Lung (tissue), 17 donors: ENCODE measurements at places on chromosomes 6 and 20. TPM values are rescaled to one million over a fixed set of nuclear protein-coding genes. Genes with fewer than 3 reads are reported as not detected.

- H3K27me3 ChIP-seq: no peaks in the 10 kb centered on the region
- H3K27ac ChIP-seq: no peak overlapping the region
- H3K4me1 ChIP-seq: peaks cover 49% of the 10 kb centered on the region
- no peak overlapping the region for H3K4me3 ChIP-seq
- H3K36me3 ChIP-seq: no peaks in the 10 kb centered on the region
These were observed 155.1 kb upstream of the ENPP5 start for GRCh38 chr6:46325561-46326530.

DNA sequence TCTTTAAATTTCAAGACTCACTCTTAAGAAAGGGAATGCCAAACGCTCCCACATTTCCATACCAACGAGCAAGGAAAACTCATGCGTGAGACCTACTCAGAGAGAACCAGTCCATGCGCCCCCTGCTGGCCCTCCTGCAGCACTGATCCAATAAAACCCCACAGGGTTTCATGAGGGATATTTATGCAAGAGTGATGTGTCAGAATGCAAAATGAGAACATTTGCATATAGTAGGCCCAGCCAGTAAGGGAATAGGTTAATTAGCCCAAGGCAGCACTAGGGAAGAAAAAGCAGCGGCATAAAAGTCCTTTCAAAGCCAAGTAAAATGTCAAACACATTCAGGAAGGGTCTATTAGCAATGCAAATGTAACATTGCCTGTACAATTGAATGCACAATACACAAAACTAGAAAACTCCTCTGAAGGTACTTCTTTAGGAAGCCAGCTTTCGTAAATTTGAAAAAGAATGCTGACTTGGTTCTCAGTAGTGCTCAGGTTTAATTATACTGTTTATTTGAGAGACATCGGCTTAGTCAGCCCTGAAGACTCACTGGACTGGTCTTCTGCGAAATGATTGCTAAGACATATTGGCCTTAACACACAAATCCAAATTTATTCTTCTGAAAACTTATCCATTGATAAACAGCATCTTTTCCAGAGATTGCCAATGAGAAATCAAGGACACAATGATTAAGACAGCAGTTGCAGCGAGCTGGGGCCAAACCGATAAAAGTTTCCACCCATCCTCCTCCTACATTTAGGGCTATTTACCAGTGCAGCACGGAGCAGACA lies 93.2 kb downstream of the GMPR start:
- no peak overlapping the region for H3K4me3 ChIP-seq
- H3K36me3 ChIP-seq: no peaks in the 10 kb centered on the region
- no peak overlapping the region for H3K27ac ChIP-seq
- peak; percentile 80 for DNase-seq
- H3K27me3 ChIP-seq: no peaks in the 10 kb centered on the region

DNA sequence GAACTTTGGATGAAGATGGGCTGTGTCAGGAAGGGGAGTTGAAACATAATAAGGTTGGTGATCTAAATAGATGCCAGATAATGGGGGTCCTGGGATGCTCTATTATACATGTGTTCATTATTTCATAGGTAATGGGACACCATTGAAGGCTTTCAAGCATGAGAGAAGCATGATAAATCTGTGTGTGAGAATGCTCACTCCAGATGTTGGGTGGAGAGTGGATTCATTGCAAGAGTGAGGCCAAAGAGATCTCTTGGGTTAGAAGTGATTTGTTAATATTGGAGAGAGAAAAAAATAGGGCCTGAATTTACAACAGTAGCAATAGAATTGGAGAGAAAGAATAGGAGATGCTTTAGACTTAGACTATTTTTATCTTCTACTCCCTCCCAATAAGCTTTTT lies 321.3 kb downstream of the SAMD5 start:
- DNase-seq: no peak
- H3K4me1 ChIP-seq: no peaks in the 10 kb centered on the region
- no peak overlapping the region for H3K27ac ChIP-seq
- no peak overlapping the region for H3K4me3 ChIP-seq
- H3K36me3 ChIP-seq: no peaks in the 10 kb centered on the region

SEMG1 gene
- polyA plus RNA-seq: not detected

- H3K4me1 ChIP-seq: no peaks in the 10 kb centered on the region
- no peaks in the 10 kb centered on the region for H3K36me3 ChIP-seq
- no peak overlapping the region for H3K4me3 ChIP-seq
- H3K27ac ChIP-seq: no peak overlapping the region
- H3K27me3 ChIP-seq: no peaks in the 10 kb centered on the region
These were observed 320.2 kb upstream of the CHD6 start for GRCh38 chr20:41938353-41938752.

- no peak overlapping the region for H3K27ac ChIP-seq
- DNase-seq: no peak
- no peak overlapping the region for H3K4me3 ChIP-seq
These were observed 5.4 kb upstream of the DUSP22 start for GRCh38 chr6:286681-287488.

DNA sequence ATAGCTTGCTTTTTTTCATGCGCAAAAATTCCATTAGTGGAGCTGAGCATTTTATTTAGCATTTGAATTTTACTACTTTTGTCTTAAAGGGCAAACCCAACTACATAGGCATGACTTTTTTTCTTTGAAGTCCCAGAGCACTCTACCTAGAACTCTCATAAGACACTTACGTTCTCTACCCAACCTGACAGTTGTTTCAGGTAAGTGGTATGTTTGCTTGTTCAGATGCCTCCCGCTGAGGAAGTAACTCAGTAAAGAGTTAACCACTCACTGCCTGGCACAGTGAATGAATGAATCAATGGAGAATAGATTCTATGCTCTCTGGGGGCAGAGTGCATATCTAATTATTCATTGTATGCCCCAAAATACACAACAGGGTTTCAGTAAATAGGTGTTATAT lies 212.3 kb upstream of the PRDM1 start:
- peaks cover 13% of the 10 kb centered on the region for H3K4me1 ChIP-seq
- H3K4me3 ChIP-seq: no peak overlapping the region
- no peaks in the 10 kb centered on the region for H3K27me3 ChIP-seq
- DNase-seq: no peak
- no peak overlapping the region for H3K27ac ChIP-seq

OPRM1 gene
- not detected for polyA plus RNA-seq

DNA sequence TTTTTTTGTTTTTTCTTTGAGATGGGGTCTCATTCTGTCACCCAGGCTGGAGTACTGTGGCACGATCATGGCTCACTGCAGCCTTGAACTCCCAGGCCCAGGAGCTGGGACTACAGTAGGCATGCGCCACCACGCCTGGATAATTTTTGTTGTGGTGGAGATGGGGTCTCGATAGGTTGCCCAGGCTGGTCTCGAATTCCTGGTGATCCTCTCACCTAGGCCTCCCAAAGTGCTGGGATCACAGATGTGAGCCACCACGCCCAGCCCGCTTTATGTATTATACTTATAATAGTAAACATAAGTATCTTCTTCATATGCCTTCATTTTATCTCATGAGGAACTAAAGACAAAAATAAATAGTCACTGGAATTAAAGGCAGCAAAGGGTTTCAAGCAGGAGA lies 63.5 kb downstream of the GINS1 start:
- DNase-seq: no peak
- H3K4me3 ChIP-seq: no peak overlapping the region
- H3K27me3 ChIP-seq: no peaks in the 10 kb centered on the region
- no peaks in the 10 kb centered on the region for H3K4me1 ChIP-seq
- peaks cover 11% of the 10 kb centered on the region for H3K36me3 ChIP-seq

KCNG1 gene
- 0.58 TPM for polyA plus RNA-seq

- H3K27me3 ChIP-seq: no peaks in the 10 kb centered on the region
- no peak overlapping the region for H3K4me3 ChIP-seq
- H3K36me3 ChIP-seq: peaks cover 16% of the 10 kb centered on the region
- H3K4me1 ChIP-seq: peaks cover 4% of the 10 kb centered on the region
These were observed 367.2 kb downstream of the ARHGAP18 start for GRCh38 chr6:129342796-129343195.

- H3K36me3 ChIP-seq: no peaks in the 10 kb centered on the region
- DNase-seq: peak; percentile 78
These were observed 82.7 kb downstream of the SH3BGRL2 start for GRCh38 chr6:79713701-79714322.

GRCh38 chr20:19493794-19494495 lies 264.1 kb upstream of the RIN2 start:
- DNase-seq: peak; percentile 14
- H3K27ac ChIP-seq: no peak overlapping the region
- no peak overlapping the region for H3K4me3 ChIP-seq
- no peaks in the 10 kb centered on the region for H3K27me3 ChIP-seq
- H3K4me1 ChIP-seq: no peaks in the 10 kb centered on the region

FKBP5 gene
- 27.7 TPM for polyA plus RNA-seq

HRH3 gene
- polyA plus RNA-seq: not detected

GRCh38 chr20:34407962-34408474 lies 44.9 kb downstream of the ITCH start:
- H3K4me1 ChIP-seq: no peaks in the 10 kb centered on the region

- no peaks in the 10 kb centered on the region for H3K36me3 ChIP-seq
- no peaks in the 10 kb centered on the region for H3K27me3 ChIP-seq
- no peak overlapping the region for H3K4me3 ChIP-seq
- no peak overlapping the region for H3K27ac ChIP-seq
- no peak for DNase-seq
These were observed 1.6 kb upstream of the LATS1 start for GRCh38 chr6:149719531-149719930.

PRL gene
- polyA plus RNA-seq: 0.17 TPM

DNA sequence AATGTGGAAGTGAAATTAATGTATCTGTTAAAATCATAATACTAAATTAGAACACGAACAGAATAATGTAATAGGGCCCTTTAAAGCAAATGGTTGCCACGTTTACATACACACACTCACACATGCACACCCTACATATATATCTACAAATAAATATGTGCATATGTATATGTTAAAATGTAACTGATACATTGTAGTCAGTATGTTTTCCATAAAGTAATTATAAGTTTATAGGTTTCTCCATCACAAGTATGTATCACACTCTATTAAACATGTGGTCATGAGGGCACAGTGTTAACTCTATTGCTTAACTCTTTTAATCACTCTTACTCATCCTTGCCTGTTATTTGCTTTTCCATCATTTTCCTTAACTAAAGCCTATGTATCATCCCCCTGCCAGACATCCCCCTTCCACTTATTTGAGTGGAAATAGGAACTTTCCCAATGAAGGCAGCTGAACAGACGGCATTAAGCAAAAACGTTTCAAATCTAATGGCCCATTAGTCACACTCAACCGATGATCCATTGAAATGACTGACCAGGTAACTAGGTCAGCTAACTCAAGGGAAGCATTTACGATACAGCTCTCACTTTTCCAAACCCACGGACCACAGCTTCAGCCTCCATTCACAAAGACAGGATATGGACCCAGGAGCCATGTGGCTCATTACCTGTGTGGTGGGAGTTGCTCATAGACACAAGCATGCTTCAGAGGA lies 89.3 kb downstream of the HAO1 start:
- H3K36me3 ChIP-seq: no peaks in the 10 kb centered on the region
- DNase-seq: no peak
- no peaks in the 10 kb centered on the region for H3K4me1 ChIP-seq
- H3K4me3 ChIP-seq: no peak overlapping the region

DNA sequence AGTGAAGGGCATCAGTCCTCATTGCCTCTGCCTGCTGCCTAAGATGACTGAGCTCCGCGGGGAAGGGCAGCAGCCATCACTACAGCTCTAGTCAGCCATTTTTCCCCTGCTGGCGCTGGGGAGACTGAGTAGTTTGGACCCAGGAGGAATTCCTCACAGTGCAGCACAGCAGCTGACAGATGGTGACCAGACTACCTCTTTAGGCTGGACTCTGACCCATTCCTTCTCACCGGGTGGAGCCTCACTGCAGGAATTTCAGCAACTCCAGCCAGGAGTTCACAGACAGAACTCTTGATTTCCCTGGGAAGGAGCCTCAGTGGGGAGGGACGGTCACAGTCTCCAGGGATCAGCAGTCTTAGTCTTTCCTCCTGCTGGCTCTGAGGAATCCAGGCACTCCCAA lies 492.0 kb upstream of the MMS22L start:
- H3K27ac ChIP-seq: no peak overlapping the region
- no peak overlapping the region for H3K4me3 ChIP-seq
- no peaks in the 10 kb centered on the region for H3K36me3 ChIP-seq
- no peak for DNase-seq
- no peaks in the 10 kb centered on the region for H3K4me1 ChIP-seq

DNA sequence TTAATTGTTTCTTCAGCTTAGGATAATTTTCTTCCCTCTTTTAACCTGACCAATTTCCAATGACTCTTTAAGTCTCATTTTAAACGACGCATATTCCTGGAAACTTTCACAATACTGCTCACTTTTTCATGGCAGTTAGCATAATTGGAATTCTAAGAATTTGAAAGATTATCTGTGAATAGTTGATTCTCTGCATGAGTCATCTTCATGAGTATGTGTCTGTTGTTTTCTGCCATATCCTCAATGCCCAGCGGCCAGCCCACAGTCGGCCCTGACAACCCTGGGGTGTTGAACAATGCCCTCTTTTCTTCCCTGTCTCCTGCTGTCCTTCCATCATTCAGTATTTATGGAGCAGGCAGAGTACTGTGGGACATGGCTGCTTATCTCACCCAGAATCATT lies 554.2 kb downstream of the CDH26 start:
- H3K27me3 ChIP-seq: no peaks in the 10 kb centered on the region
- H3K4me3 ChIP-seq: no peak overlapping the region
- H3K27ac ChIP-seq: no peak overlapping the region
- H3K36me3 ChIP-seq: no peaks in the 10 kb centered on the region
- no peaks in the 10 kb centered on the region for H3K4me1 ChIP-seq
